ENCODE measurements at places on chromosomes 7 and 10.

- DNase-seq, result no peak
Observed at GRCh38 chr7:132899833-132900232, 182.1 kb downstream of the CHCHD3 start.

DNA sequence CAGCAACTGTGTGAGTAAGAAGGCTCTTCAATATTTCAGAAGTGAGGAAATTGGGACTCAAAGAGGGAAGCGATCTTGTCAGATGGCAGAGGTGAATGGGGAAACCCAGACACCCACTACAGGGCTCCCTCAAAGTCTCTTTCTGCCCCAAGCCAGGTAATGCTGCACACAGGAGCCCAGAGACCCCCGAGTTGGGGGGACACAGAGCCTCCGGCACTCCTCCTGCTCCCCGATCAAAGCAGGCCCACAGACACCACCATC is 139.4 kb downstream of the TNS3 start:
- no peak for DNase-seq

DNA sequence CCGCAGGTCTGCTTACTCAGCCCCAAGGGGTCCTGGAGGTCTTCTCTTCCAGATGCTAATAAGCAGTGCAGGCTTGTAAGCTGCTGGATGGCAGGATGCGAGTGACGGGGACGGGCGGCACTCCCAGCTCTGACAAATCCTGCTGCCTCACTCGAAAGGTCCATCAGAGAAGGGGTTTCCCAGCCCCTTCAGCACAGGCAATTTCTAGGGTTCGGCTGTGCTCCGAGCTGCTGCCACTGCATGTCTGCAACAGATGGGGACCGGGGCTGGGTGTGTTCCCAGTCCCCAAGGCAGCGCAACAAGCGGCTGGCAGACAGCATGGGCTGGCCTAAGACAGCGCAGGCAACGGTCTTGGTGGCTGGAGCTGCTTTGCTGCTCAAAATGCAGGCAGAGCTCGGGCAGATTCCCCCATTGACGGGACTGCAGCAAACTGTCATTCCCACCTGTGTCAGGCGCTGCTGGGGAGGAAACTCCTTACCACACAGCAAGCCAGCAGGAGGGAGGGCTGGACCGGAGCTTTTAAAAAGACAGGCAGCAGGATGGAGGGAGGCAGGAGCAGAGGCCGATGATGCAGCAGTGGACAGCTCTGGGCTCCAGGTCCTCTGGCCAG is 62.4 kb downstream of the PRKAG2 start:
- DNase-seq, result no peak

DNA sequence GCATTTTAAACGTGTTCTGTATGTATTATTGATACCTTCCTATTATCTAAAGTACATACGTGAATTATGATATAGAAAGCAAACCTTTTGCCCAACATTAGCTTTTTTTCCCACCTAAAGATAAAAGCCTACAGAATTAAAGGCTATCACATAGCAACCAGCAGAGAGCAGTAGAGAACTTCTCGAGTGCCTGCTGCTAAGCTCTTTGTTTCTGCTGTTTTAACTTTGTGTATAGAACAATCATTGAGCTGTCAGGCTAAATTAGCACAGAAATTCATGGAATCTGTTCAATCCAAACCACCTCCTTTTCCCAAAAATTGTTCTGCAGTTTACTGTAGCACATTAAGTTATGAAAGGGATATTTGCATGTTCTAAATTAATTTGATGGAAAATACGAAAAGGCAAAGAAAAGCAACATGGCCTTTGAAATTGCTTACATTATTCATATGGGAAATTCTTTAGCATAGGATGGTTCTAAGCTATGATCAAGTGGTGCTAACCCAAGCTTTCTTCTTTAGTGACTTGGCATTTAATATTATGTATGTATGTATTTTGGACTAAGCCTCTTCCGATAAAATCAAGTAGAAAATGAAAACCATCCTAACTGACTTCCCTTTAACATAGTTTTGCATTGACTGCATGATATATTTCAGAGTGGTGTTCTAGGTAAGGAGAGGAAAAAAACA is 1288.5 kb downstream of the GATA3 start:
- DNase-seq, result no peak

DNA sequence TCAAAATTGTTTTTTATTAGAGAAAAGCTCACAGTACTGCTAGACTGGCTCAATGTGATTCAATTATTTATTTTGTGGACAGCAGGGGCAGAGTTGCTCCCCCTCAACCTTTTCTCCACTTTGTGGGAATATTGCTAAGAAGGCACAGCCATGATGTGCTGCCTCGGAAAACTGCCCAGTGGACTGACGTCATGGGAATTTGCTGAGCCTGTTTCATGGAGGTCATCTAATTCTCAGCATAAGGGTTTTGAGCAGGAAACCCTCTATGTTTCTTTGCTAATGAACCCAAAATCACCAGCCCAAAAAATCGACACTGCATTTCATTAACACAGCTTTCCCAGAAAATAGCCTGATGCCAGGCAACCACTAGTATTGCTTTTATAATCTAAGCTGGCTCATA is 228.8 kb upstream of the FAM3C start:
- no peak for DNase-seq

GRCh38 chr7:5541087-5541992 is 117.7 kb upstream of the TNRC18 start:
- no peak for DNase-seq

DNA sequence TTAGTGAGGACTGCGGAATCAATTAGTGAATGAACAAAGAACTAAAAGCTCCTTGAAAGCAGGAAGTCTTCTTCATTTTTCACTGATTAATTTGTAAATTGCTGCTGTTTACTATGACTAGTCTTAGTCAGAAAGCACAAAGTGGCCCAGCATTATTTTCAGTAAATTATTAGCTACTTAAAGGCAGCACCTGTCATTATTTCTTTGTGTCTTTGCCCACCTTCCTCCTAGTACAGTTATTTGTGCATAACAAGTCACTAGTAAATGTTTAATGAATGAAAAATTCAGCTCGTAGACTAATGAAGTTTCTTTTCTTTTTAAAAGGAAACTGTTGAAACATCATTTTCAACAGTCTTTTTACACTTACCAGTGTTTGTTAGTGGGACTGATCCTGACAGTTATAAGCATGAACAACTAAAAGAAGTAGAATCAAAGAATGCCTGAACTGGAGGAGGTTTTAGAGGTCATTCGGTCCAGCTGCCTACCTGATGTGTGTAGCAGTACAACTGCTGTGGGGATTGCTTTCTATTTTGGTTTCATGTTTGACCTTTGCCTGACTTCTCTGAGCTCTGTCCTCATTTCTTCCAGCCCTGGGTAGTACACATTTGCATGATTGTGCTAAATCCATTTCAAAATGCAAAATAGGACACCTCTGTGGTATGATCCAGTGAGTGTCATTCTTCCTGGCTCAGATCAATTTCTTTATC is 140.0 kb upstream of the PHYHIPL start:
- no peak for DNase-seq

- DNase-seq, result no peak
Observed at GRCh38 chr7:143265017-143265693, 1.9 kb downstream of the GSTK1 start.

DNA sequence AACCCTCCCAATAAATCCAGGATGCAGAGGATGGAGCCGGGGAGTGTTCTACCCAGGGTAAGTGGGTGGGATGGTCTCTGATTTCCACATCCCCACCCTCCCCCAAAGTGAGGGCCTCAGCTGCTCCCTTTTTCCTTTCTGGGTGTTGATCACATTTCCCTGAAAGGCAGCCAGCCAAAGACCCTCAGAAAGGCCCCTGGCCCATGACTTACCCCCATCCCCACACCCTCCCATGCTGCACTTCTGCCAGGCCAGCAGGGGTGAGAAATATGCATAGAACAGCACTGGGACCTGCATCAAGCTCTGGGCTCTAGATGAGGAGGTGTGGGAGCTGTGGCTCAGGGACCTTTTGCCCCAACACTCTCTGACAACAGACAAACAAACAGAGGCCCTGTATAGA is 927.3 kb upstream of the ZNF722 start:
- no peak for DNase-seq

DNA sequence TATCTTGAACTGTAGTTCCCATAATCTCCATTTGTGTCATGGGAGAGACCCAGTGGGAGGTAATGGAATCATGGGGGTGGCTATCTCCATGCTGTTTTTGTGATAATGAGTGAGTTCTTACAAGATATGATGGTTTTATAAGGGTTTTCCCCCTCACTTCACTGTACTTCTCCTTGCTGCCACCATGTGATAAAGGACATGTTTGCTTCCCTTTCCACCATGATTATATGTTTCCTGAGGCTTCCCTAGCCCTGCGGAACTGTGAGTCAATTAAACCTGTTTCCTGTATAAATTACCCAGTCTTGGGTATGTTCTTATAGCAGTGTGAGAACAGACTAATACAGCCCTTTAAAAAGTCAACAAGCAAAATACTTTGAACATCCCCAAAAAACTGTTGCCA is 427.7 kb downstream of the HTR7 start:
- DNase-seq, result no peak

DNA sequence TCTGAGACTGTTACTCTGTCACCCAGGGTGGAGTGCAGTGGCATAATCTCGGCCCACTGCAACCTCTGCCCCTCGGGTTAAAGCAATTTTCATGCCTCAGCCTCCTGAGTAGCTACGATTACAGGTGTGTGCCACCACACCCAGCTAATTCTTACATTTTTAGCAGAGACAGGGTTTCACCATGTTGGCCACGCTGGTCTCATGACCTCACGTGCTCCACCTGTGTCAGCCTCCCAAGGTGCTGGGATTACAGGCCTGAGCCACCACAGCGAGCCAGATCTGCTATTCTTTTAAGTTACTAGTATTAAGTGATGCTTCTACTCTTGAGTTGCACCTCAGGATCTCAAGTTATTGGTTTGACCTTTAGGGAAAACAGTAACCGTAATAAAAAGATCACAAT is 23.0 kb upstream of the KMT2E start:
- no peak for DNase-seq

DNA sequence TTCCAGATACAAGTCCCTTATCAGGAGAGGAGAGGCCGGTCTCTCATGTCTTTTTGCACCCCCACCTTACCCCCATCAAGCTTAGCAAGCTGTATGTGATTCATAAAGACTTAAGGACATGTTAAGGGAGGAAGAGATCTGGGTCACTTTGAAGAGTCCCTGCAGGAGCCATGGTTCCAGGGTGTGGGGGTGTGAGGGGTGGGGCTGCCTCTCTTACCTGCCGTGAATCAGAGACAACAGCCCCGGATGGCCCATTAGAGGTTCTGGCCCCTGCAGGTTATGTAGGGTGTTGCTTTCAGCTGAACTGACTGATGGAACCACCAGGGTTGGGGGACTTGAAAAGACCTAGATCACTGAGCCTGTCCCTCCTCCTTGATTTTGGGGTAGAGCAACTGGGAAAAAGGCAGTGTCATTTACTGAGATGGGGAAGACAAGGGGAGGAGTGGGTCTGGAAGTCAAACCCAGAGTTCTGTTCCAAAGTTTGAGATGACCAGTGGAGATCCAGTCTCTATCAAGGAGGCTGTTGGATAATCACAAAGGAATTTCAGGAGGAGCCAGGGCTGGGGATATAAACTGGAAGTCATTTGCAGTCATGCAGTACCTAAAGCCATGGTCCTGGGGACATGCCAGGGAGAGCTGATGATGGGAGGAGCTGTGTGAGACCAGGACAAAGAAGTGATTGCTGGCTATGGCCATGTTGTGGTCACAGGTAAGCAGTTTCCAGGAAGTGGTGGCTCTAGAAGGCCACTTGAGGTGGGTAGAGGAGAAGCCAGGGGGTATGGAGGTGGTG is 23.1 kb downstream of the ADAMTS14 start:
- DNase-seq, result no peak

DNA sequence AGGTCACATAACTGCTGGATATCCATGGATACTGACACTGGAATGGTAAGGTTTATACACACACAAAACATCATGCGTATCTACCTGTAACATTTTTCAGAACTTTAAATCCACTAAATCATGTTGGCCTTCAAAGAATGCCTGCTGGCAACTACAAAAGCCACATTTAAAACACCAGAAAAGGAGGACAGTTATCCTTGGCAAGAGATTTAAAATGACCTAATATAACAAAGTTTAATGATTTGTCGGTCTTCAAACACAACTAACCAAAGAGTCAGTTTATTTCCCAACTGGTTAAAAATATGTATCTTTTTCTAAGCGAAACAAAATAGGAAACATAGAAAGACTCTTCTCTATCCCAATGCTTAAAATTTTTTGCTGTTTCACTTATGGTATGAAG is 24.0 kb downstream of the WAPL start:
- DNase-seq, result no peak

DNA sequence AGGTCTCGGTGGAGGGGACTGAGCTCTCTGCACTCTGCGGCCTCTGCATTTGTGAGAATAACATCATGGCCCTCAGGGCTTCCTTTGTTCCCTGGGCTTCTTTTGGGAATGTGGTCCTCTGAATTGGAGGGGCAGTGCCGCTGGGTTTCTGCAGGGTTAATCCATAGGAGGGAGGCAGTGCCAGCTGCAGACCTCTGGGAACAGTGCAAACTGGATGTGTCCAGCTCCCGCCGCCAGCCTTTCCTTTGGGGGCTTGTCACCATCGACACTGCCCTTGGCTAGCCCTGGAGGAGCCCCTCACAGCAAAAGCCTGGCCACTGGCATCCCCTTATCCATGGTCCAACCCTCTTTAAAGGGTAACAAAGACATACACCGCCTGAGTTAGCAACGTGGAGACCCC is 174.0 kb downstream of the WDR37 start:
- DNase-seq, result no peak

DNA sequence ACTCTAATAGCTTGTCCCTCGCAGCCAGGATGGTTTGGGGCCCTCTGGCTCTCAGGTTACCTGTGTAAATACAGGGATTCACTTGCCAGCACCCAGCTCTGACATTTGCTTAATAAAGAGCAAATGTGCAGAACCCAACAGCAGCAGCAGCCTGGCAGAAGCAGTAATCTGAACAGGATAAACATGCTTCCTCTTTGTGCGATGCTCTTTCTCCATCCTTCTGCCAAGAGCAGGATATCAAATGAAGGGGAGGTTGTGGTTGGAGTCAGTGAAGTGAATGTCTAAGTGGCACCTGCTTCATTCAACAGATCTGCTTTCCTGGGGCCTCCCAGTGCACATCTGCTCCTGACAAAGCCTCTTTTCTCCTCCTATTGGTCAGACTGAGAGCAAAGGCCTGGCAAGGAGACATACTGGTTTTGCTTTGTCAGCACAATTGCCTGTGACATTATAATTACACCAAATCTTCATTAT is 130.3 kb downstream of the NRF1 start:
- DNase-seq, result no peak

- DNase-seq, result no peak
Observed at GRCh38 chr7:92192326-92192725, 13.4 kb upstream of the LRRD1 start.
